CD4-positive, alpha-beta T cell treated with Interleukin-1 beta for 1 hour (primary cell): ENCODE measurements at places on chromosomes 12 and 14.

- no peak for DNase-seq
Measured at GRCh38 chr12:57309420-57309819, 58.4 kb upstream of the STAC3 start.

- no peak for DNase-seq
Measured at GRCh38 chr14:74389980-74390379, 36.0 kb downstream of the SYNDIG1L start.

GRCh38 chr12:98698603-98699463 lies 53.7 kb downstream of the APAF1 start:
- DNase-seq, result peak; percentile 37

- DNase-seq, result no peak
Measured at GRCh38 chr12:112199136-112199535, 73.8 kb downstream of the TRAFD1 start.

DNA sequence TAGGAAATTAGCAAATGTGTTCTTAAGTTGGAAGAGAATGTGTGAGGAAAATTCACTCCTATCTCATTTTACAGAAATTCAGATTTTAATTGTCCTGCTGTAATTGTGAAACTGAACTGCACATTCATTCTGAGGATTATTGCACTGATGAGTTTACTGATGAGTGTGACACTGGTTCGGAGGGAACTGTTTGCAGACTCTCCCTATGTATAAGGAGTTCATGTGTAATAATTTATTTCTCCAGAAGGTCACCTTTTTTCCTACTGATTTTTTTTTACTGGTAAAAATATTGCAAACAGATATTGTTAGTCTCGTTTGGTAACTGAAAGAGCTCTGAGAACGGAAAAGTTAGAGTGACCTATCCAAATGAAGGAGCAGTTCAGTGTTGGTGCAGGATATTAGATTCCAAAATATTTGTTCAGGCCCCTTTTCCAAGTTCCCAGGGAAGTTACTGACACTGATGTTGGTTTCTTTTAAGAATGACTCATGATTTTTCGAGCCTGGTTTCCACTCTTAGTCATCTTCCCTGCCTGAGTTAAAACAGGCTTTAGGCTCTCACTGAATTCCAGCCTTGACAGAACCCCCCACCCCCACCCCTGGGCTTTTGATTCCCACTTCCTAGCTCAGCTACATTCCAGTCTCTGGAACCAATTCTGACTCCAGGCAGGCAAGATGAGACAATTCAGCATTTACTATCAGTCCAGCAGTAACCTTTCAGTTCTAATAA lies 18.4 kb downstream of the ANO6 start:
- no peak for DNase-seq

GRCh38 chr14:76759589-76759988 lies 1.7 kb upstream of the VASH1 start:
- no peak for DNase-seq

DNA sequence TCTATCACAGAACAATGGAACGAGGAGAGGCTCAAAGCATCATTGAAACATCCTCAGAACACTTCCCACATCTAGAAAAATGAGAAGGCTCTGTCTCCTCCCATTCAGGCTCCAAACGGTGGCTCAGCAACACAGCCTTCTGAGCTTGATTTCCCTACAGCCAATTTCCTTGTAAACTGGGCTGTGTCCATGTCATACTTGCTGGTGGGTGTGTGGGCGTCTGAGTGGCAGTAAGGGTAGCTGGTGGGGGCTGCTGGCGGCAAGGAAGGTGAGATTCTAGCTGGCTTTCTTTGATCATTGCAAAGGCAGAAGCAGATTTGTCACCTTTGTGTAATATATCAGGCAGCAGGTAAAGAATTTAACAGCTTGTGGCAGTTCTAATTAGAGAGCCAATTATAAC lies 163.7 kb downstream of the CALM1 start:
- no peak for DNase-seq

DNA sequence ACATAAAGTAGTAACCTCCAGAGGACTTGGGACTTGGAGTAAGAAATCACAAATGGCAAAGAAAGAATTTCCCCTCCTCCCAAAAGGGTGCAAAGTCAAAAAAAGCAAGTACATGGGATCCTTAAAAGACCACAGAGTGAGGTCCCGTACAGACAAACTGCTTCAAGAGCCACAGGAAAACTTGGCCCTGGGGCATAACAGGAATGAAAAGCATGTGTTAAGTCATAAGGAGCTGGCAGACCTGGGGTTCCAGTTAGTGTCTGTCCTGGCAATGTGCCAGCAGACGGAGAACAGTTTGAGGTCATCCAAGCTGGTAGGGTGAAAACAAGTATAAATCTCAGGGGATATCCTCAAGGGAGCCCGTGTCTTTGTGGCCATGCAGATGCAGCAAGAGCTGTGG lies 73.2 kb downstream of the HSD17B6 start:
- no peak for DNase-seq

GRCh38 chr12:57838594-57839302 lies 7.8 kb downstream of the CTDSP2 start:
- peak; percentile 30 for DNase-seq

DNA sequence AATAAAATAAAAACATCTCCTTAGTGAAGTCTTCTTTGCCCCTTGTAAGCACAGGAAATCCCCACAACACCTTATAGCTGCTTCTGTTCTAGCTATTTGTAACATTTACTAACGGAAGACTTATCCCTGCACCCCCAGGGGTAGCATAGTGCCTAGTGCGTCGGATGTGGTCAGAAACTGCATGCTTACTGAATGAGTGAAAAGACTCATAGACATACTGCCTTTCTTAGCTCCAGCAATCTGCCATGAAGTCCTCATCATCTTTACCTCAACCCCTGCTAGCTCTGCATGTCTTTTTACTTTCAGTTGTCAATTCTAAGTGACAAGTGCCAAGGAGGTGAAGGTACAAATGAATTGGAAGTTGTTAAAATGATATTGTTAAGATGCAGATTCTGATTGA lies 12.9 kb downstream of the RIOX1 start:
- DNase-seq, result no peak

DNA sequence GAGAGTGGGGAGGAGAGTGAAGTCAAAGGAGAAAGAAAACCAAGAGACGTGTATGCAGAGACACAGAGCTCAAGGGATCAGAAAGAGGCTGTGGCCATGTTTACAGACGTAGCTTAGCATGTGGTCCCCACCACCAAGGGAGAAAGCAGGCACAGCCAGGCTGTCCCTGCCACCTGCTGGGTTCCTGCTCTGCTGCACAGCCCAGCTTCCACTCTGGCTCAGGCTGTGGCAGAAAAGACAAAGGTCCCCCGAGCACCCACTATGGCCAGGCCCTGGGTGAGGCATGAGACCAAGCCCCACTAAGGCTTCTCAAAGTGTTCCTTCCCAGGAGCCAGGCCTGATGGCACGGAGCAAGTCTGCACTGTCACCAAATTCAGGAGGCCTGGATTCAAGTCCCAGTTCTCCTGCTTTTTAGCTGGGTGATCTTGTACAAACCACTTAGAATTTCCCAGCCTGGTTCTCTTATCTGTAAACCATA lies 25.9 kb upstream of the COL2A1 start:
- no peak for DNase-seq

DNA sequence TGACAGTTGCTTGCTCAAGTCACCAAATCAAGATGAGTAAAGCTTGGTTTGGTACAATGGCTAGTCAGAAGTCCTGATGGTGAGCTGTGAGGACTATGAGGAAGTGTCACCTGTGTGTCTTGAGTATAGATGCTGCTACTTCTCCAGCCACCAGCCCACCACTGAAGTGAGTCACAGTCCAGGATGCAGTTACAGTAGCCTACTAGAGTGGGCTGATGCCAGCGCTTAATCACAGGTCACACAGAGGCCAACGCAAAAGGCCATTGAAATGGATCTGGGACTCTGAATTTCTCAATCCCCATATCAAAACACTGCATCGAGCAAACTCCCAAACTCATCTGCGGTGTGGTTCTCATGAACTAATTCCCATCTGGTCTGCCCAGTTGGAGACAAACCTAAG lies 223.1 kb downstream of the ANO6 start:
- DNase-seq, result no peak

GRCh38 chr12:5163661-5164060 lies 120.0 kb downstream of the KCNA5 start:
- DNase-seq, result no peak

DNA sequence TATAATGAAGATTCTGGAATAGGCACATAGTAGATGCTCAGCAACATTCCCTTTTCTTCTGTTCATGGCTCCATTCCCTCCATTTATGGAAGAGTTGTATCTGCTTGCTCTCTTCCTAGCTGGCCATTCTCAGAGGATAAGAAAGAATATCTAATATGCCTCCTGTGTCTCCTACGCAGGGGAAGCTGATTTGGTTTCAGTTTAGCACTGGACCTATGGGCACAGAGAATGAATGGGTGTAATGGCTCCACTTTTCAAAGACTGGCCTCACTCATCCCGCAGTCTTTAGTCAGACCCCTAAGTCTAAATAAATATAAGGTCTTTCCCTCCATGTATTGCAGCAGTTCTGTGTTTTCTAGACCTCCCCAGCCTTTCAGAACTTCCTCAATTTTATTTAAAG lies 2.0 kb downstream of the PKP2 start:
- DNase-seq, result no peak

GRCh38 chr14:70955543-70956480 lies 48.6 kb downstream of the PCNX1 start:
- peak; percentile 51 for DNase-seq

GRCh38 chr14:94584591-94585280 lies 3.5 kb downstream of the SERPINA5 start:
- no peak for DNase-seq

- DNase-seq, result peak; percentile 62
Measured at GRCh38 chr14:97177016-97177415, 379.8 kb downstream of the VRK1 start.

DNA sequence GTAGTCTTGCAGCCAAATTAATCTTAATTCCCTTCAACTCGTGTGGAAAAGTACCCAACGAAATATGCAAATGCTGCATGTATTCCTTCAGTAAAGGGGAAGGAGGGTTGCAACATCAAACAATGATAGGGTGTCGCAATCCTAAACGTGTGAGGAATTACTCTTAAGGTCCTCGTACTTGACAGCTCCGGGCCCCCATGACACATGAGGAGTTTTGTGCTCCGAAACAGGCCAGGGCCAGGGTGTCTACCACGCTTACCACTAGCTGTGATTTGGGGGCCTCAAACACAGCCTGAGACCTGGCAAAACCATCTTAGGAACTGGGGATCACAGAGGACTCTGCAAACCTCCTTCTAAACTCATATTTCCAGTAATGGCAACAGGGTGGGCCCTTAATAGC lies 20.4 kb downstream of the FOS start:
- no peak for DNase-seq

DNA sequence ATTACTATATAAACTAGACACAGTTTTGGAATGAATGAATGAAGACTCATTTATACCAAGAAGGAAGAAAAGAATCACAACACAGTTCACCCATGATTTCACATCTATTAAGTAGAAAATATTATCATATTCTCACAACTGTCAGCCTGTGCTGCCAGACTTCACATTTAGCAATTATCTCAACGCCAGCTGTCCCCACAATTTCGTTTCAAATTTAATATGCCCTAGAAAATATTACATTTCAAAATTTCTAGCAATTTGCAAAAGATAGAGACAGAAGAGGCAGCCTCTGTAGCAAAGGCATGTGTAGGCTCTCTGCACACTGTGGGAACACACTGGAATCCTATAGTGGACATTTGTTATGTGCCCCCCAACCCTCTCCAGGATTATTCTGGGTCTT lies 83.6 kb downstream of the ANKS1B start:
- no peak for DNase-seq

GRCh38 chr12:98896938-98897337 lies 251.8 kb downstream of the APAF1 start:
- DNase-seq, result no peak

DNA sequence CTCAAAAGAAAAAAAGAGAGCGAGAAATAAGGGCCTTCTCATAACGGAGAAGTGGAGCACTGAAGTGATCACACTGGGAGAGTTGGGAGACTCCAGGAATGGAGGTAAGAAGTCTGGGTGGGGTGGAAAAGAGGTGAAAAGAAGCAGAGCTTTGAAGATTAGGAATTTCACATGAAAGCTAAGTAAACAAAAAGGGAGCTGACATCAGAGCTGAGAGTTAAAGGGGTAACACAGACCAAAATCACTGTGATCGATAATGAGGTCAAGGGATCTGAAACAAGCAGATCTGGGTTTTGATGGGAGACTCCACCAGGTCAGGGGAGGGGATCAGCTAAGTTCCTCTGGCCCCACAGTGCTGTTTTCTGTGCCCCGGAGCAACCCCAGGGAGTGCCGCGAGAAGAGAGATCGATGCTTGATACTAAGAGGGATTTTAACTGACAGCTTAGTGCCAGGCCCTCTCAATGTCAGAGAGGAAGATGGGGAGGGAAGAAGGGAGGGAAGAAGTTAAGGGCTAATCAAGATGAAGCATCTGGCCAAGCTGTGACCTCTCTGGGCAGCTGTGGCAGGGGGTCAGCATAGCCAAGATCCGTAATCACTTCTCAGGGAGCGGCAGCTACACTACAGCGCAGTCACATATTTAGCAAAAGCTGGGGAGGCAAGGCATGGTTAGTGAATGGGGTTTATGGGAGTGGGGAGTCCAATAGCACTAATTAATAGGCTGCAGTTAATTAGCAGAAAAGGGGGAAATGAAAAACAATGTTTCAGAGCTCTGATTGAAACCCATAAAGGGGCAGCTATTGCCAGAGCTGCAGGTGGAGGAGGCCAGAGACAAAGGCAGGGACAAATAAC lies 8.0 kb downstream of the AQP6 start:
- DNase-seq, result no peak

DNA sequence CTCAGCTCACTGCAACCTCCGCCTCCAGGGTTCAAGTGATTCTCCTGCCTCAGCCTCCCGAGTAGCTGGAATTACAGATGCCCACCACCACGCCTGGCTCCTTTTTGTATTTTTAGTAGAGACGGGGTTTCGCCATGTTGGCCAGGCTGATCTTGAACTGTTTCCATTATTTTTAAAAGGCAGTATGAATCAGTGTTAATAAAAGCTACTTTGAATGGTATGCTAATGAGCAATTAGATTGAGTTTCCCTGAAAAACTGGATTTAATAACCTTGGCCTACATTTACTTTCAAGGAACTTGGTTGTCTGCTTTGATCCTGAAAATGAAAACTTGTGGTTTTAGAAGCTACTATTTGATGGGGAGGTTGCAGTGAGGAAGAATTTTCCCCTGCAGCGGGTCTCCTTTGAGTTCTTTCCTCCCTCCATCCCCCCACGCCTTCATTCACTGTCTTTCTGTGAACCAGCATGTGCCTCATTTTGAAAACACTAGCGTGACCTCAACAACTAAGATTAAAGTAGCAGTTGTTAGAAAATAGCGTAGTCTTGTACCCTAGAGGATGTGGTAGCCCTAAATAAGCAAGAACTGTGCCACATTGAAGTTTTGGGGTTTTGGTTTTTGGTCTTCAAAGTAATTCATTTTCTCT lies 17.8 kb upstream of the RPS6KA5 start:
- peak; percentile 63 for DNase-seq

- no peak for DNase-seq
Measured at GRCh38 chr14:77023001-77023996, 5.2 kb downstream of the IRF2BPL start.
